ENCODE measurements at places on chromosomes 7 and 10.

- no peak for DNase-seq
Measured at GRCh38 chr10:682931-683447, 6.5 kb downstream of the DIP2C start.

DNA sequence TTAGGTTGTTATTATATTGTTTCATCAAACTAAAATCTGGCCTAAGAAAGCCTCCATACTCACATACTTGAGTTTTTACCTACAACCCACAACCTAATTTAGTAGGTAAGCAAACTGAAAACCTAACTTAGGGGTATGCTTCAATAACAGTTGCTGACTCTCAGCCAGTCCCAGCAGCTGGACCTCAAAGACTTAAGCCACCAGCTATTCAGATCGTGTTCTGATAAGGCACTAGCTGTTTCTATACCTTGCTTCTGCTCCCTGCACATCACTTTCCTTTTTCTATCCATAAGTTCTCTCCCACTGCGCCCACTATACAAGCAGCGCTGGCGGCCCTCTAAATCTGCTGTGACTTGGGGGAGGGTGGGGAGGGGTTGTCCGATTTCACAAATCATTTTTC, 42.3 kb downstream of the SUGCT start:
- no peak for DNase-seq

DNA sequence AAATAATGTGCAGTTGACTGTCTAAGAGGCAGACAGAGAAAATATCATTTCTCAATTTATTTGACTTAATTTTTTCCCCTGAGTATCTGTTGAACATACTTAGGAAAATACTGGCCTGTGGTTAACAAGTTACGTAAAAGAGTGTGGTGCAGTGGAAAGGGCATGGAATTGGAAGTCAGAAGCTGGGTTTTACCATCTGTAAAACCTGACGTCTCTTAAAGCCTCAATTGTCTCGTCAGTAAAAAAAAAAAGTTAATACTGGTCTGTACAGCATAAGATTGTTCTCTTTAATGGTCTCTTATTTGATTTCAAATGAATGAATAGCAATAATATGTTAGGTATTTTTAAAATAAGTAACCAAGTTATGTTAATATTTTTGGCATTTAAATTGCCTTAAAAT, 67.8 kb downstream of the PHTF2 start:
- DNase-seq, result no peak

GRCh38 chr7:2048531-2048930, 184.2 kb downstream of the MAD1L1 start:
- DNase-seq, result no peak

DNA sequence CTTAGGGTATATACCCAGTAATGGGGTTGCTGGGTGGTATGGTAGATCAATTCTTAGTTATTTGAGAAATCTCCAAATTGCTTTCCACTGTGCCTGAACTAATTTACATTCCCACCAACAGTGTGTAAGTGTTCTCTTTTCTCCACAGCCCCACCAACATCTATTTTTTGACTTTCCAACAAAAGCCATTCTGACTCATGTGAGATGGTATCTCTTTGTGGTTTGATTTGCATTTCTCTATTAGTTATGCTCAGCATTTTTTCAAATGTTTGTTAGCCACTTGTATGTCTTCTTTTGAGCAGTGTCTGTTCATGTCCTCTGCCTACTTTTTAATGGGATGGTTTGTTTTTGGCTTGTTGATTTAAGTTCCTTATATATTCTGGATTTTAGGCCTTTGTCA, 66.4 kb downstream of the MGAM2 start:
- no peak for DNase-seq

DNA sequence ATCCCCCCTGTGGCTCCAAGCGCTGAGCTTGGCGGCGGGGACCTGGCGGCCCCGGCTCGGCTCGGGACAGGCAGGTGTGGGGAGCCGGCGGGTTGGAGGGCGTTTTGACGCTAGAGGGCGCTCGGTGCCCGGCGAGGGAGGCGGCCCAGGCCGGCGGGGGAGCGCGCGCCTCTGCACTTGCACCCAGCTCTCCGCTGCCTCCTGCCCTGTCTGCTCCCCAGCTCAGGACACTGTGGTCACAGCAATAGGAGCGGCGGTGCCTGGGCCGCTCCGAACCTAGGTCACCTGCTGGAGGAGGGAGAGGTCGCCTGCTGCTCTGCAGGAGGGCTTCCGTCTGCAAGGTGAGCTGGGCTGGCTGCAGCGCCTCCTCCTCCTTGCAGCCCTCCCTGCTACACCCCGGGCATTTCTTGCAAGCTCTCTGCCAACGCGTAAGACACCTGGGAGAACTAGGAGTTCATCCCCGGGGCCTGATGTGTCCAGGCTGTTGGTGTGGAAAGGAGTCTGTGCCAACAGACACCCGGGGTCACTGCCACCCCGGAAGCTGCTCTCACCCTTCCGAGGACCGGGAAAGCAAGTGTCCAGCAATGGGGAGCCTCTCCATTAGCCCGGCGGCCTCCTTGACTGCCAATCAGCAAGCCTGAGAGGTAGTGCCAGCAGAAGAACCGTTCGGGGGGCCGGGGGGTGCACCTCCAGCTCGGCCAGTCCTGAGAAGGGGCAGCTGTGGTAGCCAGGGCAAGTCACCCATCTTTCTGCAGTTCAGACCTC, 620.4 kb downstream of the GALNT17 start:
- DNase-seq, result peak; percentile 81

- no peak for DNase-seq
Measured at GRCh38 chr7:138878856-138879255, 80.9 kb upstream of the ATP6V0A4 start.

GRCh38 chr10:90977855-90978486, 57.1 kb upstream of the ANKRD1 start:
- no peak for DNase-seq

GRCh38 chr10:69232736-69233480, 12.8 kb downstream of the HKDC1 start:
- no peak for DNase-seq

- no peak for DNase-seq
Measured at GRCh38 chr10:91672021-91672608, 39.2 kb upstream of the PPP1R3C start.

GRCh38 chr7:159032753-159033472, 111.8 kb downstream of the VIPR2 start:
- no peak for DNase-seq

- no peak for DNase-seq
Measured at GRCh38 chr7:2660359-2661095, 27.5 kb upstream of the AMZ1 start.

GRCh38 chr10:101829561-101830315, 11.5 kb upstream of the OGA start:
- DNase-seq, result no peak

GRCh38 chr7:101168412-101169049, 3.2 kb upstream of the VGF start:
- DNase-seq, result no peak

DNA sequence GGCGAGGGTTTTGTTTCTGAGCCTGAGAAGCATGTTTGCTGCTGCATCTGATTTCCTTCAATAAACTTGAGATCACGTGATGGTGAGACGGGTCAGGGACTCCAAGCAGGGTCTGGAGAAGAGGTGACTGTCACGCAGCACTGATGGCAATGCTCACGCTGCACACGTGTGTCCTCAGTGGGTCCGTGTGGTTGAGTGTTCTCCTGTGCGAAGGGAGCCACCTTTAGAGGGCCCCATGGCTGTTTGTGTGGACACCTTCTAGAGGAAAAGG, 100.4 kb downstream of the WDR37 start:
- no peak for DNase-seq

DNA sequence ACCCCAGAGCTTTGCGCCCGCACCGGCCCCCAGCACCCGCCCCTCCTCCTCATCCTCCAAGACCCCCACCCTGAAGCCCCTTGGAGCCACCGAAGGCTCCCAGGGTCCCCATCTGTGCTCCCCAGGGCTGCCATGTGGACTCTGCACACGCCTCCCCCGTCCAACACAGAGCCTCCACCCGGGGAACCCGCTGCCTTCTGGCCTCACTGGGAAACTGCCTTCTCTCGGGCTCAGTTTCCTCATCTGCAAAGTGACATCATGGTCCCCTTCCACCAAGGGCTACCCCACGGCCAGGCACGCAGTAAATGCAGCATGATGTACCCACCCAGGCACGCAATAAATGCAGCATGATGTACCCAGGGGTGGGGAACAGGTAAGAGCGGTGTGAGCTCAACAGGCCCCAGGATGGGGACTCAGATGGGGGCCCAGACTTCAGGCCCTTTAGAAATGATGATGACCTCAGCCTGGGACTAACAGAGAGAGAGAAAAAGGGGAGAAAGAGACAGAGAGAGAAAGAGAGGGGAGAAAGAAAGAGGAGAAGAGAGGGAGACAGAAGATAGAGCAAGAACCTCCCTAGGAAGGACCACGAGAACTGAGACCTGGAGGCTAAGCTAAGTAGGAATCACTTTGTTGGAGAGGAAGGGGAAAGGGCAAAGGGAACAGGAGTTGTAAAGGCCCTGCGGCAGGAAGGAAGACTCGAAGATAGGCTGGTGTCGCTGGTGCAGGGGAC, 2.5 kb upstream of the MICALL2 start:
- no peak for DNase-seq

DNA sequence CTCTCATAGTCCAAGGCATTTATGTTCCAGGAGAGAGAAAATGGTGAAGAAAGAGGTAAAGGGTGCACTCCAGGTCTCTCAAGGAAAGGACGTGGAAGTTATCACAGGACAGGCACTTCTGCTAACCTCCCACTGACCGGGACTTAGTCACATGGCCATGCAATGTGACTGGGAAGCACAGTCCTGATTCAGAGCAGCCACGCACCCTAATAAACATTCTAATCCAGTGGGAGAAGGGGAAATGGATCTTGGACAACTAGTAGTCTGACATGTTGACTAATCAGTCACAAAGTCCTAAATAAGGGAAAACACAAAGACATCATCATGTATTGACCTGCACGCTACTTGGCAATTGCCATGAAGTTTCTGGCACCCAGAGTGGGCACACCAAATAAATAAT, 417.5 kb upstream of the ZMIZ1 start:
- DNase-seq, result no peak

GRCh38 chr7:155190688-155191087, 107.0 kb upstream of the INSIG1 start:
- DNase-seq, result peak; percentile 70

- DNase-seq, result peak; percentile 82
Measured at GRCh38 chr10:69636626-69637605, 6.9 kb downstream of the FAM241B start.

GRCh38 chr10:88038268-88038667, 174.8 kb downstream of the PTEN start:
- no peak for DNase-seq

GRCh38 chr7:471191-471865, 48.3 kb downstream of the PDGFA start:
- DNase-seq, result no peak

DNA sequence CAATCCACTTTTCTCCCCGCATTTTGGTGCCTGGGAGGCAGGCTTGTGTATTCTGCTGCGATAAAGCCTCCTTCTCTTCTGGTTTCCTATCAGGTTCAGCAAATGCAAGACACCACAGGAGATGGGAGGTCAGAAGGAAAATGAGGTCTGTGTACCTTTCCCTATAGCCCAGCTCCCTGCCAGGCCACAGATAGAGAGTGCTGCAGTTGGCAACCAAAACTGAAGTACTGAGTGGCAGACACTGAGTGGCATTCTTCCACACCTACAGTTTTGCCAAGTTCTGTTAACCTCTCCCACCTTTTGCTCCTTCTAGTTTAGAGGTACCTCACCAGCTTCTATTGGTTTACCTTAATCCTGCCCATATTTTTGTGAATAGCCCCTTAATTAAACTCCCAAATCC, 948.4 kb downstream of the SORCS1 start:
- no peak for DNase-seq

DNA sequence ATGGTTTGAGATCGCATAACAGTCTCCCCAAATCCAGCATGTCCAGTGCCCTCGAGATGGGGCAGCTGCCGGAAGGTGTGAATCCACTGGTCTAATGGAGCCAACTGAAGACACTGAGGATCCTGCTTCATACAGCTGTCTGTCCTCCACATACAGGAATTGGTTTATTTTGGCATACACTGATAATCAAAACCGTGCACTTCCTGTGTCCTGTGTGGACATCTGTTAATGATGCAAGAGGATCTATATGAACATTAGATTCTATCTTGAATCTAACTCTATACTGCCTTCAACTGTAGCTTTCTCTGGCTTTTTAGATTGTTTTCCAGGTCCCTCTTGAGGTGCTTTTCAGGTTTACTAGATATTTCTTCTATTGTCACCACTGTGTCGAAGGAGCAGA, 3.0 kb upstream of the JAZF1 start:
- no peak for DNase-seq

Measured in cerebellum (tissue), 4 donors.